ENCODE measurements at places on chromosomes 6 and 20.

DNA sequence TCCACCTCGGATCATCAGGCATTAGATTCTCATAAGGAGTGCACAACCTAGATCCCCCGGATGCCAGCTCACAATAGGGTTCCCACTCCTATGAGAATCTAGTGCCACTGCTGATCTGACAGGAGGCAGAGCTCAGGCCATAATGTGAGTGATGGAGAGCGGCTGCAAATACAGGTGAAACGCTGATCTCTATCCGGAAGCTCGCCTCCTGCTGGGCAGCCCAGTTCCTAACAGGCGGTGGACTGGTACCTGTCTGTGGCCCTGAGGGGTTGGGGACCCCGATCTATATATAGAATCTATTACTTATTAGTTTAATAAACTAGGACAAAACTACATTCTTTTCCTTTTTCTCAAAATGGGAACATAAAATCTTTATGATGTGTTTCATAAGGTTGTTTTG lies 741.9 kb downstream of the RFPL4B start:
- no peak for DNase-seq

DNA sequence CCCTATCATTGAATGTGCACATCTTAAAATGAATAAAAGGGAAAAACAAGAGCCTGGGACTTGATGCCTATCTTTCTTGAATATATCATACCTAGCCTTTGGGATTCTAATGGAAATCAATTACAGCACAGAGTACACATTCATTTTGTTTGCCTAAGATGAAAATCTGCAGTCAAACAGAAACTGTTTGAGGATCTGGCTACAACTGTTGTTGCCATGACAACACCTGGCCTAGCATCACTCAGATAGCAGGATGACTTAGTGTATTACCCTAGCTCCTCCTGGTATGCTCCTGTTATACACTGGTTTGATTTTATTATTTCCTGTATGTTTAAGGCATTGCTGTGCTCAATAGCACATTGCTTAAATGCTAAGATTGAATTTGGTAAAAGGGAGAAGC lies 71.5 kb upstream of the LAMP5 start:
- no peak for DNase-seq

GRCh38 chr20:63057171-63058117 lies 50.7 kb upstream of the BHLHE23 start:
- DNase-seq, result no peak

- DNase-seq, result no peak
Measured at GRCh38 chr6:53943395-53943794, 148.6 kb downstream of the LRRC1 start.

DNA sequence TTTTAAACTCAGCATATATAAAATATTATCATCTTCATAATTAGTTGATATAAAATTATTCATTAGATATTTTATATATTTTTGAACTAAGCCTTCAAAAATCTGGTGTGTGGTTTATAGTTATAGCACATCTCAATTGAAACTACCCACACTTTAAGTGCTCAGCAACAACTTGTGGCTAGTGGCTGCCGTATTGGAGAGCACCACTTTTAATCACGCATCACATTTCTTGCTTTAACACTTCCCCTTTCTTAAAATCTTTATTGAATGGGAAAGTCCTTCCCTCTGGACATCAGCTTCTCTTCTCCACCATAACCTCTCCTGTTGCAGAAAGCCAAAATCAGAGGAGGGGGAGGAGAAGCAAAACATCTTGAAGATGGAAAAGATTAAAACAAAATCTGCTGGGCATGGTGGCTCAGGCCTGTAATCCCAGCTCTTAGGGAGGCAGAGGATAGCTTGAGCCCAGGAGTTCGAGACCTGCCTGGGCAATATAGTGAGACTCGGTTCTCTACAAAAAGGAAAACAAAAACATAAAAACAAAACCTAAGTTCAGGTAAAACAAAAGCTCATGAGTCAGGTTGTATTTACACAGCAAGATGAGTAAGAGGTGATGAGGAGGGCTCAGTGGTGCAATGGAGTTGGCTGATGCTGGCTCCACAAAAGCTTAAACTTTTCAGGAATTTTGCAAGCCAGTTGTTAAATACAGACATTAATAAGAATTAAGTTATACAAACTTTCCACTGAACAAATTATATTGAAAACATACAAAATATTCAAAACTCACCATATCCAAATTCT lies 237.0 kb upstream of the SUPT3H start:
- no peak for DNase-seq

DNA sequence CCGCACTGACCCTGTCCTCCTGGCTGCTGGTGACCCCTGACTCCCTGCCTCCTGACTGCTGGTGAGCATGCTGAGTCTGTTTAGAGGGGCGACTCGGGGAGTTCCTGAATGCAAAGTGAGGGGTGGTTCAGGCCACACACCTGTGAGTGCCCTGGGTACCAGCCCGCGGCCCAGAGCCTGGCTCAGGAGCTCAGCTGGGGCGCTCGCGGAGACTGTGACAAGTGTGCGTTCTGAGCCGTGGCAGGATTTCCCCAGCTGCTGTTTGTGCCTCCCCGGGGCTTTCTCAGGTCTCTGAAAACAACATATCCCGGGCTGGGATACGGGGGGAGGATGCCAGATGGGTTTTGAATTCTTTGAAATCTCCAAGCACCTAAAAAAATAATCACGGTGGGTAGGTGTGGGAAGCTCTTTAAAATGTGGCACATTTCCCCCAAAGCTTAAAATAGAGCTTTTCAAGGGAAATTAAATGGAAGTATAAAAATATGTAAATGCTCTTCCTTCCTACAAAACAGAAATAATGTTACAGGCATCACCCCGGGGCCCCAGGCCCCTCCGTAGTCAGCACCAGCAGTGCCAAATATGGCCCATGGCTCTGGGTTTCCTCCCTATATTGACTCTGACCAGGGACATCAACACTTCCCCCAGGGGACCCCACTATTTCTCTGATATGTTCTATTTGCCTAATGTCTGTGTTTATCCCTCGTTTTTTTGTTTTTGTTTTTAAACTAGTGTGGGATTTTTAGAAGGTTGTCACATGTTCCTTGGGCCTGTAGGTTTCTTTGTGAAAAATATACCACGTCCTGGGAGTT lies 49.9 kb upstream of the TAGAP start:
- DNase-seq, result no peak

- DNase-seq, result no peak
Measured at GRCh38 chr6:163014736-163015135, 287.0 kb downstream of the PACRG start.

DNA sequence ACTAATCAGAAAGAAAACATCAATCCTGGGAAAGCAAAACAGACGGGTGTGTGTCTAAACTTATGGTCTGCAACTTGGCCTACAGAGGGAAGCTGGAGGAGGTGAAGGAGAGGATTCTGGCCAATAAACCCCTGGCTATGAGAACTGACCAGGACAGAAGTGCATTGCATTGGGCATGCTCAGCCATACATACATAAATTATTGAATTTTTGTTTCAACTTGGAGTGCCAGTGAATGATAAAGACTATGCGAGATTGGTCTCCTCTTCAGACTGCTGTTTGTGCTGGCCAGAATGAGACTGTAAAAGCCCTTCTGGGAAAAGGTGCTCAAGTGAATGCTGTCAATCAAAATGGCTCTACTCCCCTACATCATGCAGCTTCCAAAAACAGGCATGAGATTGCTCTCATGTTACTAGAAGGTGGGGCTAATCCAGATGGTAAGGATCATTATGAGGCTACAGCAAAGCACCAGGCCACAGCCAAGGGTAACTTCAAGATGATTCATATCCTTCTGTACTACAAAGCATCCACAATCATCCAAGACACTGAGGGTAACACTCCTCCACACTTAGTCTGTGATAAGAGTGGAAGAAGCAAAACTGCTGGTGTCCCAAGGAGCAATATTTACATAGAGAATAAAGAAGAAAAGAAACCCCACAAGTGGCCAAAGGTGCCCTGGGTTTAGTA lies 17.4 kb downstream of the ADNP start:
- no peak for DNase-seq

DNA sequence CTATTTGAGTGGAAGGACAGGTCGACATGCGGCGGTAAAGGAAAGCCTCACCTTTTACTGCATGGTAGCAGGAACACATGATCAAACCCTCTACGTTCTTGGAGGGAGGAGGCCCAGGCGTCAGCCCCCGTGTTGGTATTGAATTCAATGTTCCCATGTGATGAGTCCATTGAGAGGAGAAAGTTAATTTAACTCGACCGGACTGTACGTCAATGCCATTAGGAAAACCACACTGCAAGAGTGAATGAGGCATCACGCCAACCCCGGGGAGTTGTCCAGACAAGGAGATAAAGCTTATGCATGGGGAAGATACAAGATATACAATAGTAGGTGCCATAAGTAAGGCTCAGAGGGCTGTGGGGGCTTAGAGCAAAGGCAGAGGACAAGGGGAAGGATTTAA lies 213.9 kb upstream of the ECI2 start:
- DNase-seq, result no peak

- no peak for DNase-seq
Measured at GRCh38 chr6:166308033-166308768, at the start of gene PRR18. PRR18 (minus strand) TSS chr6:166308392; CDS start chr6:166308142, 250 bp downstream.

GRCh38 chr6:41280381-41281057 lies 6.0 kb downstream of the TREM1 start:
- no peak for DNase-seq

DNA sequence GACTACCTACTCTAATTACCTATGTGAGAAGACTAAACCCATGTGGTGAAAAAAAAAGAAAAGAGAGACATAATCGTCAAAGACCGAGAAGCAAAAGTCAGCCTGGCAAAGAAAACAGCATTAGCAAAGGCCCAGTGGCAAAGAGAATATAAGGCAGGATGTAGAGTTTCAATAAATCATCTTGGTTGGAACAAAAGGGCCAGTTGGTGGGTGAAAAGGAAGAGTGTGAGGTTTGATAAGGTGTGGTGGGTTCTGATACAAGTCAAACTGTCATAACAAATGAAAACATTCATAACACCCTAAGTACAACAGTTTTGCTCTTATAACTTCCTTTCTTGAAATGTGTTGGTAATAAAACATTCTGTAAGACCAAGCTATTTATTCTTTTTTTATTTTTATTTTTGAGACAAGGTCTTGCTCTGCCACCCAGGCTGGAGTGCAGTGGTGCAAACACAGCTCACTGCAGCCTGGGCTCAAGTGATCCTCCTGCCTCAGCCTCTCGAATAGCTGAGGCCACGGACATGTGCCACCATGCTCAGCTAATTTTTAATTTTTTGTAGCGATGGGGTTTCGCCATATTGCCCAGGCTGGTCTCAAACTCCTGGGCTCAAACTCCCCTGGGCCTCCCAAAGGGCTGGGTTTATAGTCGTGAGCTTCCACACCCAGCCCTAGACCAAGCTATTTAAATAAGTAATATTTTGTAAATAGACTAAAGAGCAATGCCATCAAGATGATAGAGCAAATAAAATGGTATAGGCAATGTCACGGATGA lies 18.9 kb upstream of the GTF3C6 start:
- no peak for DNase-seq

GRCh38 chr6:33143113-33143770 lies 49.0 kb downstream of the COL11A2 start:
- no peak for DNase-seq

DNA sequence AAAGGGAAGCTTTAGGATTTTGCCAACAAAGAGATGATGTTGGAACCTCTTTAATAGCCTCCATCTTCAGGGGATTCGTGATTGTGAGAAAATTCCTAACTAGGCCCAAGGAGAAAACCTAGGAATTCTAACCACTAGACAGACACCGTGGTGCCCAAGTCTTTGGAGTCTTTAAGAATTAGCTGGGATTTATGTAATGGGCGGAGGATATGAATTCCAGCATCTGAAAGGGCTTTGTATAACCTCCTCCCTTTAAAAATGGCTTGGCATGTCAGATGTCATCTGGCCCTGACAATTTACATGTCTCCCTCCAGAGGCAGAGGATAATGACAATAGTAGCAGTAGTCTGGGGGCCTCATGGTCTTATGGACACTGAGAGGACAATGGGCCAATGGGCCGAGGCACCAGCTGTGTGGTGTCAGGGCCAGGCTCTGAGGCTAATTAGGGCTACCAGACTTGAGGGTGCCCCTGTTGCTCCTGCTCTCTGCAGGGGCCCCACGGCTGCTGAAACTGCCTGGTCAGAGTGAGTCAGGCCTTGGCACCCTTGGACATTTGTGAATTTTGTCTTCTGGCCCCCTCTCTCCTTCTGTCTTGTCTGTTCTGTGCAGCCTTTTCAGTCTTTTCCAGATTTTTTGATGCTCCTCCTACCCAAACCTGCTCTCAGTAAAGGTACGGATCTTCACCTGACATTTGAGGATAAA lies 113.9 kb downstream of the EDN1 start:
- DNase-seq, result no peak

GRCh38 chr6:19869464-19869863 lies 32.3 kb downstream of the ID4 start:
- DNase-seq, result no peak

GRCh38 chr20:50957798-50958614 lies at the start of gene DPM1:
DPM1 (minus strand) TSS chr20:50958532; CDS start chr20:50958523, 9 bp downstream.
- DNase-seq, result peak; percentile 76

- DNase-seq, result no peak
Measured at GRCh38 chr6:107704347-107705013, 119.6 kb downstream of the SCML4 start.

GRCh38 chr6:105977934-105978504 lies 108.1 kb upstream of the PRDM1 start:
- DNase-seq, result no peak

DNA sequence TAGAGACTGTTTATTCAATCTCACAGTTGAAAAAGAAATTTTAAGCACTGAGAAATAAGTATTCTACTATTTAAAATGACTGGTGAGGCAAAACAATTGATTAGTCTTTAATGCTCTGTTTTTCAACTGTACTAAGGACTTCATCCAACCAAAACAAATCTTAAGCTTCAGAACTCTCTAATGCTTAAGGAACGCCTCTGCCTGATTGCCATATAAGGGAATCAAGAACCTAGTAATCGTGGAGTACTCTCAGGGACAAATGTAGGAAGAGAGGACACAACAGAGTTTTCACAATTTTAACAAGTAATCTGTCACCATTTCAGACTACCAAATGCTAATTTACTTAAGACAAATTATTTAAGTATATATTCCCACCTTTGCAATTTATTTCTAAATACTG lies 16.1 kb downstream of the FBXO30 start:
- DNase-seq, result no peak

DNA sequence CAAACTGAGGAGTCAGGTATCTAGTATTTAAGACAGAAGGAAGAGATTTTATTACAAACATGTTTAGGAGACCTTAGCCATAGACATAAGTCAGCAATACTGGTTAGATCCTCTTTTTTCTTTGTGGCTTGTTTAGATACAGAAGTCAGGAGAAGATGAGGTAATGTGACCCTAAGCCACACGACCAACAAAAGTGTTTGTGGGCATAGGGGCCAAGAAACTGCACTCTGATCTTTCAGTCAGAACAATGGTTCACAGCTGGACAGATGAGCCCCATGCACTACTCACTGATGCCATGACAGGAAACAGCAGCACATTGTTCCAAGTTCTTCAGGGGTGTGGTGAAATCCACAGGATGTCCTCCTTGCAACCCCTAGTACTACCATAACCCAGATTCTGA lies 238.5 kb upstream of the RAB32 start:
- DNase-seq, result no peak

GRCh38 chr6:157182503-157183264 lies 140.6 kb downstream of the TMEM242 start:
- no peak for DNase-seq

DNA sequence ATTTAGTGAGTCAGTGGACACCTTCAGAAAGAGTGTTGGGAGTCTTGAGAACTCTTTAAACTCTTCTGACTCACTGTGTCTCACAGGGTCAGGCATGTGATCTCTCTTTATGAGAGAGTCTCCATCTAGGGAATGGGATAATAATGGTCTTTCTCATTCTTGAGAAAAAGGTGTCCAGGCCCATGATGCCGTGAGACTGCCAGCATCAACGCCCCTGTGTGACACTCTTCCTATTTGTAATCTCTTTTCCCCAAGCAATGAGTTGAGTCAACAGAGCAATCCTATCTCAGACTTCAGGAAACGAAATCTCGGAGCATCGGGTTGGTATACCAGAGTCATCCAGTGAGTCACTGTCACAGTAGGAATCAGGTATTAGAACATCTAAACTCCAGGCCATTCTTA lies 82.3 kb upstream of the BMP2 start:
- no peak for DNase-seq

Data from activated CD8-positive, alpha-beta memory T cell treated with anti-CD3 and anti-CD28 coated beads for 4 hours (primary cell).